ENCODE measurements at places on chromosomes 4 and X.

DNA sequence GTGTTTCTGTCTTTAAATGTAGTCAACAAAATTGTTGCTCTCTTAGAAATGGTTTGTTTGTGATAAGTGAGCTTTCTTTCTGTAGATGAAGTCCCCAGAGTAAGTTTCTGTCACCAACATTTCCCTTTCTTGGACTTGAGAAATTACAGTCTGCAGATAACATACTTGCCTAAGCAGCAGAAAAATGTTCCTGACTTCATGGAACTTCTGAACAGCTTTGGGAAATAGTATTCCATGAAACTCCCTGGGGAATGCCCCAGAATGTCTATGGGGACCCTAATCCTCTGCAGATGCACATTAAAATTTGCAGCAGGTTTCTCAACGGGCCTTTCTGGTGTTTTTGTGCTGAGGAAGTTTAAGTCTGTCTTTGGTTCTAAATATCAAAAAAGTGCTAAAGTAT lies 38.6 kb upstream of the NEIL3 start:
- DNase-seq, result no peak

DNA sequence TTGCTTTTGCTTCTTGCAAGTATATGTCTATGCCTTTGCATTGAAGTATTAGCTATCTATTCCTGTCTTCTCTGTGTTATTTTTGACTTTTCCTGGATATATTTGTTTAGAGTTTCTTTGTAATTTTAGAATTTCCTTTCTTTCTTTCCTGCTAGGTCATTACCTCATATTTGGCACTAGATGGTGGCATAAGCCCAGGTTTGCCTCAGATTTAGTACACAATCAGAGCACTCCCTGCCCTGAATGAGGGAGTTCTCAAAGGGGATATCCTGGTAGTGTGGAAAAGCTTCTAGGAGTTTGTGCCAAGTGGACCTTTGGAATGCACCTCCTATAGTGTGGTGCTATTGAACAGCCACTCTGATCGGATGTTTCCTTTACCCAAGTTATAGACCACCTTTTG lies 181.6 kb downstream of the UGT8 start:
- no peak for DNase-seq

DNA sequence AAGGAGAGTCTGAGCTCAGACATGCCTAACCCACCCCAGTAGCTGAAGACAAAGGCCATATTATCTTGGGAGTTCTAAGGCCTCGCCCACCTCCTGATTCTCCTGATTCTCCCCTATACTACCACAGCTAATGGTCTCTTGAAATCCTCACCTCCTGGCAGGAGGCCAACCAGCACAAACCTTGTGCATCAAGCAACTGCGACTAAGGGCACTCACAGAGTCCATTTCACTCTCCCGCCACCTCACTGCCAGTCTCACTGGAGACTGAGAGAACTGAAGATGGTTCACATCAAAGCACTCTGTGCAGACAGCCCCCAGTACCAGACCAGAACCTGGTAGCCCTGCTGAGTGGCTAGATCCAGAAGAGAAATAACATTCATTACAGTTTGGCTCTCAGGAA lies 102.1 kb upstream of the KLF8 start:
- DNase-seq, result no peak

GRCh38 chr4:129138810-129139496 lies 43.0 kb downstream of the C4orf33 start:
- DNase-seq, result no peak

DNA sequence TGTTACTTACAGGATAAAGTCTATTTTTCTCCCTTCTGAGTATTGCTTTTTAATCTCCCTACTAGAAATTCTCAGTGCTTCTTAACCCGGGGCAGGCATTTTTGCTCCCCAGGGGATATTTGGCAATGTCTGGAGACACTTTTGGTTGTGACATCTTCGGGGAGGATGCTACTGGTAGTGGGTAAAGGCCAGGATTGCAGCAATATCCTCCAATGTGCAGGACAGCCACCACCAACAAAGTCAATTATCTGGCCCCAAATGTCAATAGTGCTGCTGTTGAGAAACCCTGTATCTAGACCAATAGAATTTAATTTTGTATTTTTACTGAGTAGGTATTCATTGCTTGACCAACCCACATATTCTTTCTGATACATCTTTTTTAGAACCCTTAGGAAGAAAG lies 669.5 kb upstream of the MAGEB2 start:
- DNase-seq, result no peak

GRCh38 chr4:154622598-154622997 lies 10.1 kb upstream of the FGG start:
- no peak for DNase-seq

GRCh38 chrX:95903490-95903889 lies 781.2 kb upstream of the DIAPH2 start:
- DNase-seq, result no peak

- no peak for DNase-seq
Measured at GRCh38 chr4:168930413-168931196, 79.5 kb downstream of the CBR4 start.

DNA sequence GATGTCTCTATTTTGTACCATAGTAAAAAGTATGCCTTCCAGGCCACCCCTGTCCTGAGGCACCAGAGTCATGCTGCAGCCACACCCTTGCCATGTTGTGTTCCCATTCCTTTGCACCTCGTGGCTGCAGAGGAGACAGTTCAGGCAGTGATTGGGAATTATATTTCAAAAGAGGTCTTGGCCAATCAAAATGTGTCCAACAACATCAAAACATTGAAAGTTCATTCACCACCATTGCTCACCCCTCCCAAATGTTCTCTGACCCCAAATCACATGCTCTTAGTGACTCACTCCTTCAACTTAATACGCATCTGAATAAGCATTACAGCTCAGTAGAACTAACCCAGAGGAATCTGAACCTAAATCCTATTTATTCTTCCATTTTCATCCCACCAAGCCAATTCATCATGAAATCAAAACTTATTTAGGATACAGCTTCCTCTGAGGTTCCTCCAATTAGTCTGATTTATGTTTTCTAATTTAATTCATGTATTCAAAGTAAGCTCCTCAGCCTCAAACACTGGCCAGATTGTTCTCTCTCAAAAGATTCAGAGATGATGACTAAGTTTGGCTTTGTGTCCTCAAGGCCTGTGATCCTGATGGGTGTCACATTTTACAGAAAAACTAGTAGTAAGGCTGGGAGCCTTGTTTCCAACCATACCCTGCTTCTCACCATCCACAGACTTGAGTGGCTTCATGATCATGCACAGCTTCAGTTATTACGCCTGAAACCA lies 323.2 kb upstream of the INTU start:
- no peak for DNase-seq

DNA sequence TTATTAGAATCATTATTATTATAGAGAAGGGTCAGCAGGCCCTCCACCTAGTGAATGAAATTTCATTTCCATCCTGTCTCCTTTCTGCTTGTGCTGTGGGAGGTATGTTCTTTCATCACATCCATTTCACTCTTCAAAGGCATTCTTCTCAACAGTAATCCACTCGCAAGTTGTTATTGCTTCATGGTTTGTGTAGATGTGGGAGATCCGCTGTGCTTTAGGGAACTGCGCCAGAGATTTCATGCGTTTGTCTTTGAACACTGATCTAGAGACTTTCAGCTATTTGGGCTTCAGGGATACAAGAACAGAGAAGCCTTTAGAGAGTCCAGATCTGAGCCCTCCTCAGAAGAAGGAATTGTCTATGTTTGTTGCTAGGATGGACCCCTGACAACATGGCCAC lies 53.5 kb upstream of the PUDP start:
- no peak for DNase-seq

GRCh38 chr4:8153441-8153840 lies 5.2 kb downstream of the ABLIM2 start:
- no peak for DNase-seq

GRCh38 chrX:140744085-140744484 lies 34.5 kb downstream of the LINC00632 start:
- no peak for DNase-seq

DNA sequence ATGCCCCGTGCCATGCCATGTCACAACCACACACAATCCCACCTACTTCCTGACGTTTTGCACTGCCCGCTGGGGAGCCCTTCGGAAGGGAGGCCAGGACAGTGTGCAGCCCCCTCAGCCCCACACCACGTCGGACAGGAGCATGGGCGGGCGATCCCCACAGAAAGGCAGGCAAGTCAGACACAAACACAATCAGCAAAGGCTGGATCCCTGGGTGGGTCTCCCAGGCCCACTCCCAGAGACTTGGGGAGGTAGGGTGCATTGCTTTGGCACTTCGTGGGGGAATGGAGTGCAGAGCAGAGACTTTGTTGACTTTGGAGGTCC lies 14.1 kb downstream of the LETM1 start:
- DNase-seq, result no peak

DNA sequence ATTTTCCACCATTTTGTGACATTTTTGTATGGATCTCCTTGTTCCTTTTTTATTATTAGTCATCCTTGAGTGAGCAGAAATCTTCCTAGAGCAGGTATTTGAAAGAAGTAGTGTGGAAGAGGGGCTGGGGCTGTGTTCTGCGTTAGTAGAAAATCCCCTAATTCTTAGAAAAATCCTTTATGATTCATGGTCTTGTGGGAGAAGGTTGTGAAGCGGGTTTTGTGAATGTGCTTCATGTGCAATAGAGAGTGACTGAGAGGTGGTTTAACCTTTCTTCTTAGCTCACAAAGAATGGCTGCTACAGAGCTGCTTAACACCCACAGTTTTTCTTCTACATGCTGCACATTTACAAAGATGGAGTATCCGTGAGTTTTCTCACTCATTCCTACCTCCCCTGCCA lies 220.5 kb downstream of the IDS start:
- DNase-seq, result no peak

- DNase-seq, result no peak
Measured at GRCh38 chr4:174554231-174554728, 32.0 kb upstream of the HPGD start.
